CD4-positive, alpha-beta T cell treated with Interleukin-17A for 4 hours (primary cell): ENCODE measurements at places on chromosomes 3 and 15.

DNA sequence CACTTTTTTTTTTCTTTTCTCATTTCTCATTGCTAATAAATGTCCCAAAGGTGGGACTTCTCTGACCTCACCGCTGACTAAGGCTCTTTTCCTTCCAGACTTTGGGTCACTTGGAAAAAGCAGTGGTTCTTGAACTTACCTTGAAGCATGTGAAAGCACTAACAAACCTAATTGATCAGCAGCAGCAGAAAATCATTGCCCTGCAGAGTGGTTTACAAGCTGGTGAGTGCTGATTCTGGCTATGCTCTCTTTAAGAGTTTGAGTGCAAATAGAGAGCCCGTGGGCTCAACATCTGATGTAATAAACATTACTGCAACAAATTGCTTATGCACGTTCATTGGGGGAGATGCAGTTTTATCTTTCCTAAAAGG lies 2.0 kb downstream of the BHLHE40 start:
- no peak for DNase-seq

GRCh38 chr3:127106456-127106855 lies 86.5 kb upstream of the PRR23E start:
- no peak for DNase-seq

GRCh38 chr15:63482874-63483323 lies 21.5 kb upstream of the USP3 start:
- no peak for DNase-seq

- DNase-seq, result no peak
Observed at GRCh38 chr3:100458814-100459213, 33.6 kb upstream of the TMEM45A start.

DNA sequence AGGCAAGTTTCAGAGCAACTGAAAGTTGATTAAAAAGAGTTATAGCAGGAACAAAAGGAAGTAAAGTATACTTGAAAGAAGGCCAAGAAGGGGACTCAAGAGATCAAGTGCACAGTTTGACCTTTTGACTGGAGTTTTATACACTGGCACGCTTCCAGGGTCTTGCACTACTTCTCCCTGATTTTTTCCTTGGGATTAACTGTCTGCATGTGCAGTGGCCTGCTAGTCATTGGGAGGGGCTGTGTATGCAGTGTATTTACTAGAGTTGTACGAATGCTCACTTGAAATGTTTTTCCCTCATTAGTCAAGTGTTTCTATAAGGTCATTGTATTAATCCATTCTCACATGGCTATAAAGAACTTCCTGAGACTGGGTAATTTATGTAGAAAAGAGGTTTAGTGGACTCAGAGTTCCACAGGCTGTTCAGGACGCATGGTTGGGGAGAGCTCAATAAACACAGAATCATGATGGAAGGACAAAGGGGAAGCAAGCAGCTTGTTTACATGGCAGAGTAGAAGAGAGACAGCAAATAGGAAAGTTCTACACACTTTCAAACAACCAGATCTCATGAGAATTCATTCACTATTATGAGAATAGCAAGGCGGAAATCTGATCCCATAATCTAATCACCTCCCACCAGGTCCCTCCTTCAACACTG lies 571.8 kb downstream of the ZPLD1 start:
- DNase-seq, result no peak

DNA sequence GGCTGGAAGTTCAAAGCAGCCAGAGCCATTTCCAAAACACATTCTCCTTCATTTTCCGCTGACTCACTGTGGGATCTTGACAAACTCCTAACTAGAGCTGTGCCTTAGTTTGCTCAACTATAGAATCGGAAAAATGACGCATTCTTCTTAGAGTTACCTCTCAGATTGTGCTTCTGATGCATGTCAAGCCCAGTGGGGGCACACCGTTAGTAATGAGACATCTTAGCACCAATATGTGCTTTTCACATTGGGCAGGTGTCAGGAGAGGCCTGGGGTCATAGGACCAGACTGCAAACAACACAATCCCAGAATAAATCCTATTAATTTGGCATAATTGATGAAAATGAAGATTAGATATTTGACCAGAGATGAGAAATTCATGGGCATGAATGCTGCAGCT lies 71.3 kb upstream of the UBE3A start:
- DNase-seq, result no peak

DNA sequence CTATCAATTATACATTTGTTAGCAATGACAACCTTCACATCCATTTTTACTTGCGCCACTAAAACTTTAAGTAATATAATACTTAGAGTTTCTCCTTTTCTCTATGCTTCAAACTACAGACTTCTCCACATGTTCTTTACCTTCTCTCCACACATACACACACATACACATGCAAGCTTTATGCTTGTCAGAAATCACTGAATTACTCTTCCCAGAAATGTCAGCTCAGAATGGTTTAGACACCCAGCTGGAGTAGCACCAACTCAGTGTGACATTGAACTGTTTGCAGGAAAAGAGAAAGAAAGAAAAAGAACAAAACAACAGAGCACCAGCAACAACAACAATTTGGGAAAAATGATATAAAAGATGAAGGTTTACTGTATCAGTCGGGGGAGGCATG lies 20.9 kb downstream of the CBLB start:
- DNase-seq, result no peak

- DNase-seq, result no peak
Observed at GRCh38 chr15:50148362-50148963, 29.4 kb upstream of the ATP8B4 start.

- peak; percentile 27 for DNase-seq
Observed at GRCh38 chr15:52783929-52784798, 6.0 kb downstream of the ONECUT1 start.

- no peak for DNase-seq
Observed at GRCh38 chr3:65824166-65824565, 214.6 kb downstream of the MAGI1 start.

GRCh38 chr3:3664935-3665334 lies 134.3 kb upstream of the LRRN1 start:
- DNase-seq, result no peak

- DNase-seq, result no peak
Observed at GRCh38 chr15:63372018-63372705, 9.5 kb downstream of the CA12 start.

DNA sequence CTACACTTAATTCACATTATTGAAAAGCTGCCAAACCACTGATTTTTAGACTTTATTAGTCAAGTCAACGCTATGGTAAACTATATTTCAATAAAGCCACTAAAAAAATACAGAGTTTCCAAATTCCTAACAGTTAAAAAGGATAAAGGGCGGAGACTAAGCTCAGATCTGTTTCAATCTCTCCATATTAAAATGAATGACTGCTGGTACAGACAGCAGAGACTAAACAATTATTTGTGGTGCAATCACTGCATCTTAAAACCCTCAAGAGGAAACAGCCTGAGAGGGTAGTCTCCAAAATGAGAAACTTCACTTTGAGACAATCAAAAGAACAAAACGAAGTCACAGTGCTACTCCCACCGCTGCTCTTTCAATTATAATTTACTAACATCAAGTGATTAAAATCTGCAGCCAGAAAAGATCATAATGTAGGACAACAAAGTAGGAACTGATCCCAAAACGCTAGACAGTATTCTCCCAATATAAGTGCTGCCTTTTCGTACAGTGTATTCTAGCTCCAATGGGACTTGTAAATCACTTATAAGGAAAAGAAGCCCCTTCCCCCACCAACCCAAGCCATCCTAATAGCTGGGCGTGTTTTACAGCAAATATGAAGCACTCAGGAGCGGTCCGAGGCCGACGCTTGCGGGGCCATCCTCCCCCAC lies 1.2 kb downstream of the UBP1 start:
- no peak for DNase-seq

- DNase-seq, result no peak
Observed at GRCh38 chr3:156978481-156978961, 152.4 kb downstream of the LEKR1 start.

- DNase-seq, result no peak
Observed at GRCh38 chr15:99423186-99424130, 142.3 kb upstream of the MEF2A start.

DNA sequence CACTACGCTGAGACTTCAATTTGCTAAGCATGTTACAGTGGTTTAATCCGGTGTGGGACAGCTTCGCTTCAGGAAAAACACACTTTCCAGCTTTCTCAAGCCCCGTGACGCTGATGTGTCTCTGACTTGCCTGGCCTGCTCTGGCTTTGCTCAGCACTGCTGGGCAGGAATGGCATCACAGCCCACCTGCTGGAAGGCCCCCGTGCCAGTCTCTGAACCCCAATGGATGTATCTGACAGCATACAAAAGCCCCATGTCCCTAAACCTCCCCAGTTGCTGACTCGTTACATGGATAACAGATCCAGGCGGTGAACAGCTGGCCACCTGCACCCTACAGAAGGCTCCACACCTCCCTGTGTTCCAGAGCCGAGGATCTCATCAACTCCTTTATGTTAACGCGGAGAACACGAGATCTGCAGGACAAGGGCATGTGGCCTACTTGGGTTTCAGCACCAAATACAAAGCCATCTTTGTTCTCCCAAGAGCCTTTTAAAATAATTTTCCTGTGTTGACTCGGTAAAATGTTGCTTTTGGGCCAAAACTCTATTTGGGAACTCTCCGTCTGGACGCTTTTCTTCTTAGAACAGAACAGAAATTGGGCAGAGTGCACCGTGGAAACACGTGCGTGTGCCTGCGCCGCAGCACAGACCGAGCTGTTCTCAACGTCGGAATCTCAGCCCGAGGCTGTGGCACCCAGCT lies 61.4 kb downstream of the ATP10A start:
- no peak for DNase-seq

DNA sequence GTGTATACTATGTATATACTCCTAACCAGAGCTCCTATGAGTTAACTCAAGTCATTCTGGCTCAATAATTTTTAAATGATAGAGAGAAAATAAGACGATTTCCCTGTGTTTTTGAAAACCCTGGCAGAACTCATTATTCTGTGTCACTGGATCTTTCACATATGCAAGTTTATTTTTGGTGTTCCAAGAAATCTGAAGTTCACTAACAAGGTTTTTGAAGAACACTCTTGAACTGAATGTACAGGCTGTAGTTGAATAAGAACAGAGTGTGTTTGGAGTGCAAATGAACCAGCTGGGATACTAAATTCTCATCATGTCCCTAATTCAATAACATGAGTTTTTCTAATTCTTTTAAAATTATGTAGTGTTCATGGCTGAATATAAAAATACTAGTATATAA lies 466.9 kb upstream of the SUCLG2 start:
- DNase-seq, result no peak

GRCh38 chr3:193796089-193796488 lies 203.1 kb downstream of the OPA1 start:
- DNase-seq, result no peak

DNA sequence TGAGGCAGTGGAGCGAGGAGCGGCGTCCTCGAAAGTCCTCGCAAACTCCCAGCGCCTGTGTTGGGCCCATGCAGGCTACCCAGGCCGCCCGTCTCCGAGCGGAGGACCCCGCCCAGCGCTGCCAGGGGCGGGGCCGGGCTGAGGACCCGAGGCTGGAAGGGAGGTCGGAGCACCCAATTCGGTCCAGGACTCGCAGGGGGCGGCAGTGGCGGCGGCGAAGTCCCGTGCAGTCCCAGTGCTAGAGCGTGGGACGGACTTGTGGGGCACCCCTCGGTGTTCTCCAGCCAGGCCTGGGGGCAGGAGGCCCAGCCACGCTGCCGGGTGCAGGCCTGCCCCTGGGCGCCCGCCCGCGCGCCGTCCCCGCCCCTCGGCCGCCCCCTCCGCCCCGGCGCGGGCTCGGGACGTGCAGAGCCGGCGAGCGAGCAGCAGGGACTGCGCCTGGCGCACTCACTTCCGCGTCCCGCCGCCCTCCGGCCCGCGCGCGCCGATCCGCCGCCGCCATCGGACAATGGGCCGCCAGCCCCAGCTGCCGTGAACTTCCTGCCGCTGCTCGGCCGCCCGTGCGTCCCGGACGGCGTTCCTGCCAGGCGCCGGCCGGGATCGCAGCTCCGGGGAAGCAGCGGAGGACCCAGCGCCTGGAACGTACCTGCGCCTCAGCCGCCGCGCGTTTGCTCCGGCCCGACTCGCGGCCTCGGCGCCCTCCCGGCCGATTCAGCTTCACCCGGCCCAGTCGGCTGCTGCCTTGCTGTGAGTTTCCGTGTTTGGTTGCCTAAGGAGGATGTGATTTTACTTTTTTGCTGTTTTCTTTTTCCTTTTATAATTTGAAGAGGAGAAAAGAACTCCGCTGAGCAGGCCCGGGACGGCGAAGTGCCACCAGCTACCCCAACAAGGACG lies 596 bp upstream of the LIMD1 start:
- peak; percentile 78 for DNase-seq

DNA sequence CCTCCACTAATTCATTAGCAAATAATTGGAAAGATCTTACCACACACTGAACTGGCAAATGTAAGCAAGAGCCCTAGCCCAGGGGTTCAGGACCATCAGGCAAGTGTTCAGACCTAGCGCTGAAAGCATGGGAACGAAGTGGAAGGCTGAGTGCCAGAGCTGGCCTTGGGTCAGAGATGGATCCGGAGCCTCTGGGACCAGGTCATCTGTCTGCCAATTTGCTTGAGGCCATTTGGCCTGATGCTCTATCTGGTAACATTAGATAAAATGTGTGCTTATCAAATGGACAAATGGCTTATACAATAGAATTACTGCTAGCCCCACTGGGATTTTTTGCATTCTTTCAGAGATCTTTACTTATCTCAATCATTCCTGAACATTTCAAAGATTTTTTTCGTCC lies 1.4 kb upstream of the TMC3 start:
- DNase-seq, result no peak

DNA sequence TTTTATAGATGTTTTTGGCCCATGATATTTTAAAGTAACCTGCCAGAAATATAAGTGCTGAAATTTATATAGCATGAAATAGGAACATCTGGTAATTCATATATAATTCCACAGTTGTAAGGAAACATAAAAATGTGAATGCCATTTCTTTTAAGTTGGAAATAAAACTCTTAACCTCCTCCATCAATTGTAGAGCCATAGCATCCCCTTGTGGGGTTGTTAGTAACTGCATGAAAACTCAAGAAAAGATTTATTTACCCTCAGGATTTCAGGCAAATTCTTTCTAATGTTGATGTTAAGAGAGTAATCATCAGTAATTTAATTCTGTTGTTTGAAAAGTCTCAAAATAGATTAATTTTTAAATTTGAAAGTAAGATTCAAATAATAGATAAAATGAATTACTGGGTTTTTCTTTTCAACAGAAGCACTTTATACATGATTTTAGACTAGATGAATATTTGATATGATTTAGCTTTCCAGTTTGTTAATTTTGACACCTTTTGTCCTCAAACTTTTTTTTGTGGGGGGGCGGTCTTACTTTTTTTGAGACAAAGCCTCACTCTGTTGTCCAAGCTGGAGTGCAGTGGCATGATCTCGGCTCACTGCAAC lies 74.7 kb downstream of the RASA2 start:
- DNase-seq, result peak; percentile 62

GRCh38 chr15:85044251-85044853 lies 62.7 kb downstream of the PDE8A start:
- peak; percentile 56 for DNase-seq

DNA sequence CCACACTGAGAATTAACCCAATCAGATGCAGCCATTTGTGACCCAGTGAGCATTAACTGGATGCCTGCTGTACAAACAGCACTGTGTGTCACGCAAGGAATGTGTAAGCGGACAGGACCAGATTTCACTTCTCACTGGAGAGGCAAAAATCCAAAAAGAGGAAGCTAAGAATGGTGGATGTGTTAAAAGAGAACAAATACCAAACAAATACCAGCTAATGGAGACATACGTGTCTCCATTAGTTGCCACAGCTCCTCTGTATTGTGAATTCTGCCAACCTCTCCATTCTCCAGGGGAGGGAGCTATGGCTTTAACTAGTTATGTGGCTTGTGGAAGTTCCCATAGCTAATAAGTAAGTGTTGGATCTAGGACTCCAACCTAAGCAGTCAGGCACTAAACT lies 2.6 kb downstream of the LTF start:
- DNase-seq, result no peak
